Amygdala (tissue), 56 donors: ENCODE measurements at places on chromosomes 7 and 10.
A peak's percentile ranks its signal among the peaks of the same experiment; 100 is the strongest.

DNA sequence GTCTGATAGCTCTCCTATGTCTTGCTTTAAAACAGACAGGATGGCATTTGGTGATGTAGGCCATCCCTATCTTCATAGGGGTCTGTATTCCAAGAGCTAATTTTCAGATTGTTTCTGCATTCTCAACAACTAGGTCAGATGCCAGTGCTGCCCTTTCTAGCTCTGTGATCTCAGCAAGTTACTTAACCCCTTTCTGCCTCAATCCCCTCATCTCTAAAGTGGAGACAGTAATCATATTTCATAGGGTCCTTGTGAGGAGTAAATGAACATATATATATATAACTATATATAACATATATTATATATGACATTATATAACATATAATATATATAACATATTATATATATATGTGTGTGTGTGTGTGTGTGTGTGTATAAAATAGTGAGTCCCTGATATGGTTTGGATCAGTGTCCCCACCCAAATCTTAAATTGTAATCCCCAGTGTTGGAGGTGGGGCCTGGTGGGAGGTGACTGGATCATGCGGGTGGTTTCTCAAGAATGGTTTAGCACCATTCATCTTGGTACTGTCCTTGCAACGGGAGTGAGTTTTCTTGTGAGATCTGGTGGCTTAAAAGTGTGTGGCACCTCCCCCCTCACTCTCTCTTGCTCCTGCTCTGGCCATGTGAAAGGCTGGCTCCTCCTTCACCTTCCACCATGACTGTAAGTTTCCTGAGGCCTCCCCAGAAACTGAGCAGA, 45.2 kb downstream of the HIPK2 start:
- DNase-seq: no peak

DNA sequence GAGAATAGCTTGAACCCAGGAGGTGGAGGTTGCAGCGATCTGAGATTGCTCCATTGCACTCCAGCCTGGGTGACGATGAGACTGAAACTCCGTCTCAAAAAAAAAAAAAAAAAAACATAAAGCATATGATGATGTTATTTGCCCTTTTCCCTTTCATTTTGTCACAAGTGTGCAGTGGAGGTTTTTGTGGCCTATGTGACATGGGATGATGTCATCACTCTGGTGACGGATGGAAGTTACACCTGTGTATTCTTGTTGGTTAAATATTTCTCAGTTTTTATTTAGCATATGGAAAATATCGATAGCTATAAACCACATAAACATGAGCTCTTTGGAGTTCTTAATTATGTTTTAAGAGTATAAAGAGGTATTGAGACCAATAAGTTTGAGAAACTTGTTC, 71.8 kb upstream of the EMX2 start:
- DNase-seq: no peak

GRCh38 chr7:102260856-102261255, 25.8 kb upstream of the SH2B2 start:
- peak; percentile 38 for DNase-seq

DNA sequence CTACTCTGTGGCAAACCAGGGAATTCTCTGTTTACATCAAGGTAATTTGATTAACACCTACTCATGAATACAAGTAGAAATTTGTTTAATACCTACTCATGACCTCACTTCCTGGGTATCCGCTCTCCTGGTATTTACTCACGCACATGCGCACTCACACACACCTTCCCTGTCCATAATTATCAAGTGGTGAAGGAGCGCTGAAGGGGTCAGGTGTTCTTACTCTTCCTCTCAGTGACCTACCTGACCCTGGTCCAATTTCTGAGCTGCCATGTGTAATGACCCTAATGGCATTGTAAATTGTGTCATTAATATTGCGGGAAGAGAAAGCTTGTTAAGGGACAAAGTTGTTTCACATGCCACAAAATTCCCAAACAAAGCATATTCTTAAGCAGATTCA, 41.3 kb upstream of the TRIL start:
- DNase-seq: no peak
